Urothelium cell line (cell line): ENCODE measurements at places on chromosomes 6 and 20.

DNA sequence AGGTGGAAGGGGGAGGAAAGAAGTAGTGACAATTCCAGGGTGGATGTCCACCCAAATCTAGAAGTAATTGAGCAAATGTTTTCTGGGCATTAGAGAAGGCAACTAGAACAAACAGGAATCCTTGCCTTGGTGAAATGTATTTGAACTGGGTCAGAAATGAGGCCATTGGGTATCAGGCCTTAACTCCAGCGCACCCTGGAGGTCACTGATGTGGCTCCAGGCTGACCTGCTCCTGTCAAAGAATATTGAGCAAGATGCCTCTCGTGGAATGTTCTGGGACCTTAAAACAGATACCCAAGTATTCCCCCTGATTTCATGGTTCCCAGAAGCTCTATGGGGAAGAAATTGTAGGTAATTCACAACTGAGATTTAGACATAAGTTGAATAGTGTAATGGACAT, 6.9 kb downstream of the HLA-DPB1 start:
- DNase-seq = no peak

DNA sequence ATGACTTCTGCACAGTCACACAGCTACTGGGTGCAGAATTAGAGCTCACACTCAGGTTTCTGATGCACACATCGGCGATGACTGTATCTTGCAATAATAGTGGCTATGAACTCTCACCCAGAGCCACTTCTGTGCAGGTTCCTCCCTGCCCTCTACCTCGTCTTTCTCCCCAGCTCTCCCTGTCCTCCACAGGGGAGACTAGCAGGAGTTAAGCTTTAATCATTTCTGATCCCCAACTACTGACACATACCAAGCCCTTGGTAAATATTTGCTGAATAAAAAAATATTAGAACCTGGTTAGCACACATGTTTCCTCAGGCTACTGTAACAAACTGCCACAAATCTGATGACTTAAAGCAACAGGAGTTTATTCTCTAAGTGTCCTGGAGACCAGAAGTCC, 222.7 kb upstream of the FOXA2 start:
- DNase-seq = no peak

DNA sequence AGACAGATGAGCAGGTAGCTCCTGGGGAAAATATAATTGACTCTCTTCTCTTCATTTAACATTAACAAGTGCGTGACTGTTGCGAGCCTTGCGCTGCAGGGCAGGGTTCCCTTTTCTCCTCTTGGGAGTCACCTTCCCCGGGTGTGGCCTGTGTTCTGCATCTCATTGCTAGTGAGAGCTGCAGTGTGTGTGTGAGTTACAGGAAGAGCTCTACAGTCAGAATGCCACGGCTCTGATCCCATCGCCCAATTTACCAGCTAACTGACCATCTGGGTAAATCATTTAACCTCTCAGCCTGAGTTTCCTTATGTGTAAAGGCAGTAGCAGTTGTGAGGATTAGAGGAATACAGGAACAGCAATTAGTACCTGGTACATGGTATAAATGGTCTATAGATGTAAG, 106.8 kb upstream of the NUP153 start:
- no peak for DNase-seq

- no peak for DNase-seq
Measured at GRCh38 chr6:111918825-111919224, 45.6 kb upstream of the FYN start.

GRCh38 chr6:21820442-21820841, 226.9 kb downstream of the SOX4 start:
- no peak for DNase-seq

DNA sequence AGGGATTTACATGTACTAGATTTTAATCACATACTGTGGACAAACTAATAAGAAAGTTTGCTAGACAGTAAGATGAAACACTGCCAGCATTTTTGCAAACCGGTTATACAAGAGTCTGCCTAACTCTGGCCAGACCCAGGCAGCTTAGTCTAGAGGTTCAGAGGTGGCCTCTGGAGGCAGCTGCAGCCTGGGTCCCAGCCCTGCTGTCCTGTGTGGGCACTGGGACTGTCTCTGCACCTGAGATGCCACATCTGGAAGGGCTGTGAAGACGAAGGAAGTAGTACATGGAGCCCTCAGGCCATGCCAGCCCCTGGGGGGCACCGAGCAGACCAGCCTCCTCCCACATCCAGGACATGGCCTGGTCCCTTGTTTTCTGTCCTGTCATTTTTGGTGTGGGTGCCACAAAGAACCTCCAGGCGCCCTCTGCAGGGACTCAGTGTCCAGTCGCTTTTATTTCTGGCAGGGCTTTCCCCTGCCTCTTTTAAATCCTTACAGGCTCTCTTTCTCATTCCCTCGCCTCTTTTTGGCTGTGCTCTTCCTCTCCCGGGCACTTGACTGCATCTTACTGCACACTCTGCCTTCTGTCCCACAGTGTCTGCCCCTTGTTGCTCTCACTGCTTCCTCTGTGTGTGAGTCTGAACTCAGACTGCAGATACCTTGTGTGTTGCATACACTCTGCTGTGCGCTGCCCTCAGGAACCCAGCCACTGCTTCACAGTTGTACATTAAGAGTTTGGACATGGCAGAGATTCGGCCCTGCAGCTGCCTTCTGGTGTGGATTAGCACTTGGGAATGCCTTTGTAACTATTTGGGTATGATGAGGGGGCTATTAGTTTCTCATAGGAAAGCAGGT, 216.7 kb downstream of the ZDHHC14 start:
- peak; percentile 52 for DNase-seq

- DNase-seq = no peak
Measured at GRCh38 chr6:69668916-69669315, 127.9 kb downstream of the LMBRD1 start.

- DNase-seq = no peak
Measured at GRCh38 chr20:21941941-21942805, 236.7 kb downstream of the PAX1 start.

GRCh38 chr6:83132121-83132520, 60.9 kb downstream of the PGM3 start:
- DNase-seq = no peak

GRCh38 chr6:96086745-96087144, 71.0 kb downstream of the FUT9 start:
- no peak for DNase-seq

DNA sequence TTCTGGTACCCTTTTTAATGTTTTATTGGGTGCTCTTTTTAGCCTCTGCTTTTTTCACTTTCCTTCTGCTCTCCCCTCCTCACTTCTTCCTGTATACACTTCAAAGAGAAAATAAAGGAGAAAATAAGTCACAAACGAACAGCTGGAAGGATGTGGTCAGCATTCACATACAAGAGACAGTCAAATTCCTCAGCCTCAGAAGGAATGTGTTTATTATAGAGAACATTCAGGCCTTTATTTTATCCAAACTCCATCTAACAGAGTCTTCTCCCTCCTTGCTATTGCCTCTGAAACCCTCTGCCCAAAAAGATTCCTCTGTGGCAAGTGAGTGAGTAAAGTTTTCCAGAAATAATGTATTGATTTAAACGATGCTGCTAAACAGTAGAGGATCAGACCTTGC, 490.4 kb downstream of the FRK start:
- DNase-seq = peak; percentile 6

- no peak for DNase-seq
Measured at GRCh38 chr6:8060346-8060745, 3.8 kb downstream of the BLOC1S5 start.

- no peak for DNase-seq
Measured at GRCh38 chr6:164294047-164294784, 879.7 kb downstream of the QKI start.

GRCh38 chr20:25309395-25310267, 61.7 kb downstream of the PYGB start:
- peak; percentile 78 for DNase-seq

- no peak for DNase-seq
Measured at GRCh38 chr6:70673601-70674000, 5.9 kb downstream of the SMAP1 start.

DNA sequence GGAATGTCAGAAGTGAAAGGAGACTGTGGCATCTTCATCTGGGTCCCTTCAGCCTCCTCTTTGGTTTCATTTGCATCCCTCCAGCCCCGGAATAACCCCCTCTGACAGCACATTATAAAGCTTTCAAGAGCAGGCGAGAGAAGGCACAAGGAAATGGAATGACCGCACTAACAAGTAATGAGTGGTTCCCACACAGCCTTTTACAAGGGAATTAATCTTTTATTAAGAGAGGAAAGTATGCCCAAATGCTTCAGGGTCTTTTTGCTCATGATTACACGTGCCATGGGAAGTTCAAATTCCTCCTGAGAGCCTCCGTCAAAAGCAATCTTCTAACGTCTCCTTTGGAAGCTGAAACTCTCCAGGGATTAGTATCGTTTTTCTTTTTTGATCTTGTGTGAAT, 347.0 kb downstream of the BTBD3 start:
- no peak for DNase-seq

GRCh38 chr20:40680161-40680959, 8.7 kb downstream of the MAFB start:
- DNase-seq = no peak

- DNase-seq = no peak
Measured at GRCh38 chr6:12557765-12558164, 158.8 kb upstream of the PHACTR1 start.

GRCh38 chr6:140988780-140989179, 1143.9 kb upstream of the GJE1 start:
- DNase-seq = no peak

DNA sequence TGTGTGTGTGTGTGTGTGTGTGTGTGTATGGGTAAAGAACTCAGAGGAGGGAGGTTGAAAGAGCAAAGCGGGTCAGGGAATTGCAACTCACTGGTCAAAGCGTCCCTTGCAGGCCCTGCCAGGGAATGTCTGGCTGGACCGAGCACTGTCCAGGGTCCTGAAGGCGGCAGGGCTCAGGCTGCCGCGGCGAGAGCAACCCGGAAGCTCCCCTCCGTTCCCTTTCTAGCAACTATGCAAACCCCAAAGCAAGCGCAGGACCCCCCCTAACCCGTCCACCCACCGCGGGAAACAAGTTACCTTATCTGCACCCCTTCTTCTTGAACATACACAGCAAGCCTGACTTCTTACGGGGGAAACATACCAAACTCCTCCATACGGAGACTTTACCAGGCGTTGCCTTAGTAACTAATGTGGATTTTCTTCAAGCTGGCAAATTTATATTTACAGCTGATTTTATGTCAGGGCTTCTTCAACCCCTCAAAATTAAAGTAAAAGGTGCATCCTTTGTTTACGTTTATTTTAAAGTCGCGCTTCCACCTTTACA, 538 bp upstream of the GRM1 start:
- DNase-seq = peak; percentile 80

GRCh38 chr6:82397962-82398692, 34.5 kb downstream of the TPBG start:
- DNase-seq = peak; percentile 8

DNA sequence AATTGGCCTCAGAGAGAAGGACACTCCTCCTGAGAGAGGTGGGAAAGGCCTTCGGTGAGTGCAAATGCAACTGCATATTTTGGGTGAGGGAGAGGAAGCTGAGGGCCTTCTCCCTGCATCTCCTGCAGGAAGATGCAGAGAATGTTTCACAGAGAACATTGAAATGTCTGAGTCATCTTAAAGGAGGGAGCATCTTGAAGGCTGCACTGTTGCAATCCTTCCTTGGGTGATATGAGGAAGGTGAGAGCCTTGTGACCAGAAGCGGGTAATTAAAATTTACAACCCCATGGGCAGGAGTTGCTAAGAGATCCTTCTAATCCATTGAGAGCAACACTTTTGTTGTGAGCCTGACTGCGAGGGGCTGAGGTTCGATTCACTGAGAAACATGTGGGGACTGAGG, 375.7 kb upstream of the MARCKS start:
- DNase-seq = no peak

DNA sequence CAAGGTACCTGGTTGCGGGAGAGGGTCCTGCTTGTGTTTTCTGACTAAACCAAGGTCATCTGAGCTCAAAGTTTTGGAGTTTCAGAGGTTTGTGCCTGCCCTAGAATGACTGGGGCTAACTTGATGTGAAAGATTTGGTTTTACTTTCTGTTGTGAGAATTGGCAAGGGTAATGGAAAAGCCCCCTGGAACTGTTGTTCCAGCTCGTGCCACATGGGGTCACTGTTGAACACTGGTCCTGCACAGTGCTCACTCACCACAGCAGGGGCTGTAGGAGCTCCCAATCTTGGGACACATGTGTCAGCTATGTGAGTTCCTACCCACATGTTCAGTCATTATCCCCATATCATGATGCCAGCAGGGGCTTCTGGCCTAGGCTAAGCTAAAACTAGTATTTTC, 6.5 kb downstream of the TGM6 start:
- peak; percentile 59 for DNase-seq

GRCh38 chr20:40134176-40134575, 554.9 kb downstream of the MAFB start:
- DNase-seq = no peak
